T-cell (primary cell): ENCODE measurements at places on chromosomes 5 and 9.

DNA sequence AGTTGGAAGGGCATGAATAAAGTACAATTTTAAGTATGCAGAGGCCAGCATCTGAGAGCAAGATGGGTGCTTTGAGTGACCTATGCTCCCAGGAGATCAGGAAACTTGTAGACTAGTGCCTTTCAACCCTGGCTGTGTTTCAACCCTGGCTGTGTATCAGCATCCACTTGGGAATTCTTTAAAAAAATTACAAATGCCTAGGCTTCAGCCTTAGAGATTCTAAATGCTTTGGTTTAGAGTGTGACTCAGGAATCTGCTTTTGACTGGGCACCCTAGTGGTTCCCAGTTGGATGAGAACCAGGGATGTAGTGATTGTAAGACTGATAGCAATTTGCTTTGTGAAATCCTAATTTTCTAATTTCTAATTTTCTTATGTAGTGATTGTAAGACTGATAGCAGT, 65.6 kb downstream of the RALGPS1 start:
- no peak for DNase-seq

DNA sequence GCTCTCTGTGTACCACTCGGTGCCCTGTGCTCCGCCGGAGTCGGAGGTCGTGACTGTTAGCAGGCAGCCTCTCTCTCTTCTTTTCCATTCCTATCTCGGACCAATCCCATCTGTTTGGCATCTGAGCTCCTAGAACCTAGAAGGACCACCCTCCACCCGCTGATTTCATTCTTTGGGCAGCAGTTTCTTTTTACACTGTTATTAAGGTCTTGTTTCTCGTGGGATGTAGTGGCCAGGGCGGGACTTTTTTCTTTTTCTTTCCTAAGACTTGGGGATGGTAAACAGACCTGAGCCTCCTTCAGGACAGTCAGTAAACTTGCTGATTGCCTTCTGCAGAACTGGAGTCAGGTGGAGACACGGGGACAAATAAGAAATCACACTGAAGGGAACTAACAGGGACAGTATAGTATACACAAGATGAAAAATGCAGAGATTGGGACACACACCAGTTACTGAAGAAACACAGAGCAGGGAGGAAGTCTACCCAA, 500 bp downstream of the URM1 start:
- no peak for DNase-seq

DNA sequence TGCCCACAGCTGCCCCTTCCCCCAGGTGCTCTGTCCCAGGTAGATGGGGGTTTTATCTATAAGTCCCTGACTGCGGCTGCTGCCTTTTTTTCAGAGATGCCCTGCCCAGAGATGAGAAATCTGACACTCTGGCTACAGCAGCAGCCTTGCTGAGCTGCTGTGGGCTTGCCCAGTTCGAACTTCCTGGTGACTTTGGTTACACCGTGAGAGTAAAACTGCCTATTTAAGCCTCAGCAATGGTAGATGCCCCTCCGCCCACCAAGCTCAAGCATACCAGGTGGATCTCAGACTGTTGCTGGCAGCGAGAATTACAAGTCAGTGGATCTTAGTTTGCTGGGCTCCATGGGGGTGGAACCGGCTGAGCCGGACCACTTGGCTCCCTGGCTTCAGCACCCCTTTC, 56.8 kb downstream of the MINAR2 start:
- DNase-seq: no peak

GRCh38 chr9:37198831-37199230, 78.5 kb downstream of the ZCCHC7 start:
- DNase-seq: no peak

DNA sequence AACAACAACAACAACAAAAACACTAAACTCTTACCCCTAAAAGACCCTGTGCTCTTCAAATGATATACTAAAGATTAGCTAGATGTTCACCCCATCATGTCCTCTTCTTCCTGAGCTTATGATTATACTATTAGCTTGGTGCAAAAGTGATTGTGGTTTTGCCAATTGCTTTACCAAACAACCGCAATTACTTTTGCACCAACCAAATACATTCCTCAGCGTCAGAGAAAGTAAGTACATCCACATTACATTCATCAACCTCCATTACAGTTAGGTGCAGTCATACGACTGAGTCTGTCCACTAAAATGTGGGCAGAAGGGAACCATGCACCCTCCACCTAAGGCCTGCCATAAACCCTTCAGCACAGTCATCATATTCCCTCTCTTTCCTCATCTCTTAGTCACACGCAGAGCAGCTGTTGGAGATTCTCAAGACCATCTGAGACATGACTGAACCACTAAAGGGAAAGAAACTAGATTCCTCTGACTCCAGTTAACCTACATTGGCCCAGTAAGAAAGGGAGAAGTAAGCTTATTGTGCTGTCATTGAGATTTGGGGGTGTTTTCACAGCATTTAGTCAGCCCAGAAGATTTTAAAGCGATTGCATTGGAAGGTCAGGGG, 181.6 kb upstream of the TLE4 start:
- no peak for DNase-seq

DNA sequence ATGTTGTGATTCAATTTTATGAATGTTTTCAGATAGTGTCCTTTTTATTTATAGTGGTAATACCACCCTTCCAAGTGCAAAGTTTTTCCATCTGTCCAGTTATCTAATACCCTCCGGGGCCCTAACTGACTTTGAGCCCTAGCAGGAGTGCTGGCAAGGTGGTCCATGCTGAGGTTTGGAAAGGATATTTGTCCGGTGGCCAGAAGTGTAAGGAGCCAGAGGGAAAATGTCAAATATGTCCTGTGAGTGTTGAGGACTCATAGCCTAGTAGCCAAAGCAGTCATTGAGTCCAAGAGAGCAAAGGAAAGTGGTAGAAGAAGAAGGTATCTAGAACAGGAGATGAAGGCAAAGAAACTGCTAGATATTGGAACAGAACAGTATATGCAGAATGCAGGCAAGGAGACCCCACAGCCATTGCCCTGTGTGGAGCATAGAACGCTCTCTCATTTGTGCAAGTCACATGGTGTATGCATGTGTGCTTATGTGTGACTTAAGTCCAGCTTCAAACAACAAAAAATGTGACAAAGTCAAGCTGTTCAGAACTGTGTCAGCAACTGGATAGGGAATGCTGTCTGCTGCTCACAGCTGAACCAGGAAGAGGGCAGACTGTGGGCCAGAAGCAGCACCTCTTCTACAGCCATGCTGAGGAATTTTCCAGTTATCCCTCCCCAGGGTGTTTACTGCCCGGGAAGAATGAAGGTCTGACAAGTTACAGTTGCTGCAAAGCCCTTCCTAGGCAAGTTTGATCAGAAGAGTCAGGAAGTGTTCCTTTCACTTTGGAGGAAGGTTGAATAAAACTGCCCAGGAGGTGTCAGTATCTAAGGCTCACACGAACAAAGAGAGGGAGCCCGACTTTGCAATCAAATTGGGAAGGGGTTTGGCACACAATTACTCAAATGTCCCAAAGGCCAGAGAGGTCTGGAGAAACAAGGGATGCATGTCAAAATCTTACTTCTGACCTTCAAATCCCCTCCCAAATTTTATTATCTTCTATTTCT, 463.3 kb upstream of the DMAC1 start:
- DNase-seq: no peak

- no peak for DNase-seq
These were observed 20.6 kb upstream of the COL5A1 start for GRCh38 chr9:134620751-134621557.
